ENCODE measurements at places on chromosomes 7 and 10. TPM values are rescaled to one million over a fixed set of nuclear protein-coding genes. Genes with fewer than 3 reads are reported as not detected.

GRCh38 chr10:132776186-132776585 lies 9.8 kb downstream of the NKX6-2 start:
- DNase-seq: no peak

Gene GDF2
- not detected for total RNA-seq

DNA sequence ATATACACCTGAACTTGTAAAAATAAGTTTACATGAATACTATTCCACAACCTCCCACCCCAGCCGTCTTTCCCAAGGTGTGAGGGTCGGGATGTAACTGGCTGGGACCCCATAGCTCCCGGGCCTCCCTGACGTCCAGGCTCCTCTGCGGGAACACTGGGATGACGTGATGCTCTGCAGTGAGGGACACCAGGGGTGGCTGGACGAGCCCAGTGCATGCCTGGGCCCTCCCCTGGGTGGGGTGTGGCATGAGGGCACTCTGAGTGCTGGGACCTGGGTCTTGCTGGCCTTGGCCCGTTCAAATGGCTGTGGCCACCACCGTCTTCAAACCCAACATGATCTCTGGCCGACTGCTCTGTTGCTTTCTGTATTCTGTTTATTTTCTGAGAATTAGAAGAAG lies 182.4 kb downstream of the DNAJB6 start:
- DNase-seq: peak; percentile 9

GRCh38 chr10:34727595-34728033 lies 87.5 kb downstream of the PARD3 start:
- no peak for DNase-seq

Gene ATXN7L1
- 18.3 TPM for total RNA-seq

- no peak for DNase-seq
Measured at GRCh38 chr7:135206941-135207391, 4.4 kb downstream of the WDR91 start.

DNA sequence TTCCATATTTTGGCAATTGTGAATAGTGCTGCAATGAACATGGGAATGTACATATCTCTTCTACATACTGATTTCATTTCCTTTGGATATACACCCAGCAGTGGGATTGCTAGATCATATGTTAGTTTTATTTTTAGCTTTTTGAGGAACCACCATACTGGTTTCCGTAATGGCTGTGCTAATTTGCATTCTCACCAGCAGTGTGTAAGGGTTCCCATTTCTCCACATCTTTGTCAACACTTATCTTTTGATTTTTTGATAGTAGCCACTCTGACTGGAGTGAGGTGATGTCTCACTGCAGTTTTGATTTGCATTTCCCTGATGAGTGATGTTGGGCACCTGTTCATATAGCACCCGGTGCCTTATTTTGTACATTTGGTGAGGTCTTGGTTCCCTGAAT lies 519.6 kb downstream of the REEP3 start:
- DNase-seq: no peak

DNA sequence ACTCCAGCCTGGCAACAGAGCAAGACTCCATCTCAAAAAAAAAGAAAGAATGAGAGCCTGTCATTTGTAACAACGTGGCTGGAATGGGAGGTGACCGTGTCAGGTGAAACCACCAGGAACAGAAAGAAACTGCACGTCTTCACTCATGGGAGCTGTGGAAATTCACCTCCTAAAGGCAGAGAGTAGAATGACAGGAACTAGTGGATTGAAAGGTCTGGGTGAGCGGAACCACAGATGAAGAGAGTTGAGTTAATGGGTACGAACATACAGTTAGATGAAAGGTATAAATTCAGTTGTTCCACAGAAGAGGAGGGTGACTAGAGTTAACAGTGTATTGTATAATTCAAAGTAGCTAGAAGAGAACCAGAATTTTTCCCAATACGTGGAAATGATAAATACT lies 78.6 kb downstream of the MAD1L1 start:
- DNase-seq: no peak
